ENCODE measurements at places on chromosomes 6 and 20.

- peak; percentile 66 for DNase-seq
These were observed 982 bp downstream of the HECA start for GRCh38 chr6:139135578-139136545.

- peak; percentile 56 for DNase-seq
These were observed 165.8 kb upstream of the CITED2 start for GRCh38 chr6:139540276-139540675.

DNA sequence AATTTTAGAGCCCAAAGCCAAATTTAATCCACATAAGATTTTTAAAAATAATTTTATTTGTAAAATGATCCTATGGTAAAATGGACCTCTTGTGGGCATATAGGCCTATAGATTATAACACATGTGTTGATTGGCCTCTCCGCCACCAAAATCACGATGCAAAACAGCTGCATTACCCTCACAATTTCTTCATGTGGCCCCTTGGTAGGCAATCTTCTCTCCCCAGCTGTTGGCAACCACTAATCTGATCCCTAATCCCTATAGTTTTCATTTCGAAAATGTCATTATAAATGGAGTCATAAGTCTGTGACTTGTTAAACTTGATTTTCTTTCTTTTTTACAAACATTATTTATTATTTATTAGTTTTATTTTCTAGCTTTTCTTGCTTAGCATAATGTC lies 263.9 kb upstream of the SULF2 start:
- no peak for DNase-seq

DNA sequence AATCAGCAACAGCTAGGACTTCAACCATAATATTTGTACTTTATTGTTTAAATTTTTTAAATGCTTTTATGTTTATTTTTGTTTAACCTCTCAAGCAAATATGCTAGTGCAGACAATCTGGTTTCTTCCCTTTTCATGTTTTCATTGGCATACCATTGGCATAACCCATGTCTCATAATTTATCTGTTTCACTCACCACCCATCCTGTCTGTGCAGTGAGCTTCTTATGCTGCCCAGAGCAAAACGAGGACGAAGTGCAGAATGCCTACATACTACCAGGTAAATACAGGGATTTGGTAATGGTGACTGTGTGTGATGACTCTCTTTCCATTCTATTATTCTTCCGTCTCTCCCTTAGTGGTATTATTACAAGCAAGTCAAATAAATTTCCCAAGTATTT lies 361.4 kb upstream of the KCNQ5 start:
- no peak for DNase-seq

DNA sequence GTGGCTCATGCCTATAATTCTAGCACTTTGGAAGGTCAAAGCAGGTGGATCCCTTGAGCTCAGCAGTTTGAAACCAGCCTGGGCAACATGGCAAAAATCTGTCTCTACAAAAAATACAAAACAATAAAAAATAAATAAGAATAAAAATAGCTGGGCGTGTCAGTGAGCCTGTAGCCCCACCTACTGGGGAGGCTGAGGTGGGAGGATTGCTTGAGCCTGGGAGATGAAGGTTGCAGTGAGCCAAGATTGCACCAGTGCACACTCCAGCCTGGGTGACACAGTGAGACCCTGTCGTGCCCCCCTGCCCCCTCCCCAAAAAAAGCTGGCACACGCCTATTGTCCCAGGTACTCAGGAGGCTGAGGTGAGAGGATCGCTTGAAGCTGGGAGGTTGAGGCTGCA lies 35.1 kb upstream of the SRPK1 start:
- DNase-seq: peak; percentile 10

GRCh38 chr20:39103305-39103704 lies 141.2 kb downstream of the DHX35 start:
- no peak for DNase-seq

DNA sequence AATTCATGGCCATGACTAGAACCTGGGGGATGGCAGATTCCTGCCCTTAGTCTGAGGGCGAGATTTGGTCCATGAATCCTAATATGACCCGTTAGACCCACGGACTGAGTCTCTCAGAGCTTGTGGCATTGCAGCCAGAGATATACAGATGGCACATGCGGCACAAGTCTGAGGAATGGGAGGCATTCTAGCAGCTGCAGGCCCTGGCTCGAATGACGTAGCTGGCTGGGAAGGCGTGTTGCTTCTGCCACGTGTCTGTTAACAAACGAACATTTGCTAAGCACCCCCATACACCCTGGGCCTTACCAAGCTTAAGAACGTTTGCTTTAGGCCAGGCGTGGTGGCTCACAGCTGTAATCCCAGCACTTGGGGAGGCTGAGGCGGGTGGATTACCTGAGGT lies 68.0 kb downstream of the CD164 start:
- DNase-seq: no peak

DNA sequence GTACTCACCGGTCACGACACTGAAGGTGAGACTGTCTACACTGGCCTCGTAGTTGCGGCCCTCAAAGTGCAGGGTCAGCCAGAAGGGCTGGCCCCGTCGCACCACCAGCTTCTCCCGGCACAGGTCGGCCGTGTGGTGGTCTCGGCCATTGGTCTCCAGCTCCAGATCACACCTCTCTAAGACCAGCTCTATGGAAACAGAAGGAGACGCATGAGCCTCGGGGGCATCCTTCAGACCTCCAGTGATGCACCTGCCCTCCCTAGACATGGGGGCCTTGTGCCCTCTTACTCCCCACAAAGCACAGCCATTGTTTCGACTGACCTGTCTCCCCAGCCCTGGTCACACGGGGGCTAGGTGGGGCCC lies 3.7 kb downstream of the TGM2 start:
- DNase-seq: no peak

DNA sequence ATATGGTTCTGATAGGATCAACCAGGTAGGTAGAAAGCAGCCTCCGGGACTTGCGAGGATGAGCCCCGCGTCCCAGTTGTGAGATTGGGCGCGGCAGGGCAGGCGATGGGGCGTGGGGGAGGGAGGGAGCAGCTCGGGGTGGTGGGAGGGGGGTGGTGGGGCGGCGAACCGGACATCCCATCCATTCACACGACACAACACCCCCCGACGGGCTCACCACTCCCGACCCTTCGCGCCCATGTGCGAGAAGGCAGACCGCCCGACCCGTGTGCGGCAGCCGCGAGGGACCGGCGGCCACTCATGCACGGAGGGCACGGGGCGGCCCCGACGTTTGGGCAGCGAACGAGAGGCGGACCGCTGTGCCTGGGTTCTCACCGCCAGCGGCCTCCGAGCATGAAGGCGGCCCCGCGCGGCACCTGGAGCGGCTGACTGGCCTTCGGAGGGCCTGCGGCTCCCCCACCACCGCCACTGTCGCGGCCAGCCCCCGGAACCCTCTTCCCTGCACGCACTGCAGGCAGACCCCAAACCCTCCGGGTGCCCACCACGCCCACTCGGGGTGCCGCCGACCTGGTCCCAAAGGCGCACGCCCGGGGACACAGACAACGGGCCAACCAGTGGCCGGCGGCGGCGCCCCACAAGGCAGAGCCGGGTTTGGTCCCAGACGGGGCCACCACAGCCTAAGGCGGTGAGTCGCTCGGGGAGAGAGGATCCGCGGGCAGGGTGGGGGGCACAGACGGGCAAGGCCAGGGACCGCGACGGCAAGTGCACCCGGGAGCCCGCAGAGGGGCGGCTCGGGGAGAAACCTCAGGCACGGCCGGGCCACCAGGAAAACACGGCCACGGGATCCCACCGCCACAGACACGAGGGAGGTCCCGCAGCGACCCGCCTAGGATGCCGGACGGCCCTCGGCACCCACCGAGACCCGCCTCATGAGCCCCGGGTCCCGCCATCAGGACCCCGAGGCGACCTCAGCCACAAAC lies 769.2 kb upstream of the DEFB115 start:
- DNase-seq: no peak

DNA sequence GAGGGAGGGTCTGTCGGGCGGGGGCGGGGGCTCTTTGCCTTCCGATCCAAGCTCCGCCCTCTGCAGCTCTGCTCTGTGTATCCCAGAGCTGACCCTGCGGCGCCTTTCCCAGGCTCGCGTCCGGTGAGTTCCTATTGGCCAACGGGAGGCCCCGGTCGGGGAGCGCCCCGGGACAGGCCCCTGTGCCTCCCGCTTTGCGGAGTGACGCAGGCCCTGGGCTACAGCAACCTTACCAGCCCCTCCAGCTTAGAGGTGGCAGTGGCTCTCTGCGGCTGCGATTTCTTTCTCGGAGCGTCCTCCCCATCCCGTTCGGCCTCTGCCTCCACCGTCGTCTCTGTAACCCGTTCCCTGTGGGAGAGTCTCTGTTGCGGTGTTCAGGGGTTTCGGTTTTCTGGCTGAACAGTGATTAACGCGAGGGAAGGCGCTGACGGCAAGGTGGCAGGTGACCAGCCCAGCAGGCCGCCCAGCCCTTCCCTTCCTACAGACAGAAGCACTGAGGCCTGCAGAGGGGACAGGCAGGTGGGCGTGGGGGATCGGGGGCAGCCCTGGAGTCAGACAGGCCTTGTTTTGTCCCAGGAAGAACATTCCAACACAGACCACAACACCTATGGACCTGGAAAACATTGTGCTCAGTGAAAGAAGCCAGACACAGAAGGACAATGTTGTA lies 18.1 kb upstream of the CEBPB start:
- no peak for DNase-seq

- no peak for DNase-seq
These were observed 47.6 kb downstream of the ZDHHC14 start for GRCh38 chr6:157428427-157429202.

DNA sequence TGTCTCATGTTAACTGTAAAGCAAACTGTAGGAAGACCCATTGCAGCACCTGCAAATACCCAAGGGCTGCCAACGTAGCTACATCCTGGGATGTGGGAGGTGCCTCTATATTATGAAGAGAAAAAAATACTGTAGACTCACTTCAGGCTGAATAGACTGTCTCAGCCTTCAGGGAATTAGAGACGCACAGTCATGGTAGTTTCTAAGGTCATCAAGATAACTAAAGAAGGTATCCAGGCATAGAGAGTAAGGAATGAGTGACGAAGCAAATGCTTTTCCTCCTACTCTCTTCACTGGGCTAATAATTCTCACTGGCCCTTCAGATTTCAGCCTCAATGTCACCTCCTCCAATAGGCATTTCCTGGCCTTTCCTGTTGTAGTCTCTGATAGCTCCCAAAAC lies 121.6 kb upstream of the ECI2 start:
- DNase-seq: no peak

DNA sequence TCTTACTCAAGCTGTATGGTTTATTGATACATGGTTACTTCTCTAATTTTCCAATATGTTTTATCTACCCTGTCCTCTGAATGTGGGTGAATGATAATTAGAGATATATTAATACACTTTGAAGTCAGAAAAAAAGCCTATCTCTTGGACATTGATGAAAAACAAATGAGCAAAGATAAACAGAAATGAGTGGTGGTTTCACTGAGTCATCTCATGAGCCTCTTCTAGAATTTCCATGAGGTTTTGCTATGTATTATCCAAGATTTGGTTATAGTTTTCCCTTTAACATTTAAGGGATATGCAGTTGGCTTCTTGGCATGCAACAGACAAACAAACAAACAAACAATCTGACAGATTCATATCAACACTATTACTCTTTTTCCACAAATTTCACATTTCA lies 586.8 kb downstream of the RFPL4B start:
- no peak for DNase-seq

DNA sequence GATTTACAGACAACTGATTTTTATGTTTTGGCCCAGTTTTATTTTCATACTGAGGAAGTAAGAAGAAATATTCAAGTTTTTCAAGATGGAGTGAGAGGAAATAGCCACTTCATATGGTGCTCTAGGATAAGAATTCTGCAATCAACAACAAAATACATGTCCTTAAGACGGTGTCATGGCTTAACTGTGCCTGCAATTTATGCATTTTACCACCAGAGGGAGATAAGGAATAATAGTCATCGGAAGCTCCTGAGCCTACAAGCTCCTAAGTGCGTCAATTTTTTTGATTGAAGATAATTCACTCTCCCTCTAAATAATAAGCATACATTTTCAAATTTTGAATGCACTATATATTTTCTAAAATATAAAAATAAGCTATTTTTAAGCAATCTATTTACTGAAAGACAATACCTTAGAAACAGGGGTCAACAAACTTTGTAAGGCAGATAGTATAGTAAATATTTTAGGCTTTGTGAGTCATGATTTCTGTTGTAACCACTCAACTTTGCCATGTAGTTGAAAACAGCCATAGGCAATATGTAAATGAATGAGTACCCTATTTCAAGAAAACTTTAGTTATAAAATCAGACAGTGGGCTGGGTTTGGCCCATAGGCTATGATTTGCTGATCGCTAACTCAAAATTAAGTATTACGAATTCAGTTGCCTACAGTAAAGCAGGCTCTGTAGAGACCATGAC lies 230.9 kb upstream of the DTNBP1 start:
- DNase-seq: peak; percentile 9

DNA sequence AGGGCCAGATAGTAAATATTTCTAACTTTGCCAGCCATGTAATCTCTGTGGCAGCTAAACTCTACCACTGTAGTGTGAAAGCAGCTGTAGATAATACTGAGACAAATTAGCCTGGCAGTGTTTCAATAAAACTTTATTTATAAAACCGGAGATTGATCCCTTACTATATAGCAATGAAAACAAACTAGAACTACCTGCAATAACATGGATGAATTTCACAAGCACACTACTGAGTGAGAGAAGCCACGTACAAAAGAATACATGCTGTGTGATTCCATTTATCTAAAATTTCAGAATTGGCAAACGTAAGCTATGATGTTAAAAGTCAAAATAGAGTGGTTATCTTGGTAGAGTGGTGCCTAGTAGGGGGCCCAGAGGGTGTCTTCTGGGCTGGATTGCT lies 198.7 kb upstream of the SGK1 start:
- DNase-seq: no peak

DNA sequence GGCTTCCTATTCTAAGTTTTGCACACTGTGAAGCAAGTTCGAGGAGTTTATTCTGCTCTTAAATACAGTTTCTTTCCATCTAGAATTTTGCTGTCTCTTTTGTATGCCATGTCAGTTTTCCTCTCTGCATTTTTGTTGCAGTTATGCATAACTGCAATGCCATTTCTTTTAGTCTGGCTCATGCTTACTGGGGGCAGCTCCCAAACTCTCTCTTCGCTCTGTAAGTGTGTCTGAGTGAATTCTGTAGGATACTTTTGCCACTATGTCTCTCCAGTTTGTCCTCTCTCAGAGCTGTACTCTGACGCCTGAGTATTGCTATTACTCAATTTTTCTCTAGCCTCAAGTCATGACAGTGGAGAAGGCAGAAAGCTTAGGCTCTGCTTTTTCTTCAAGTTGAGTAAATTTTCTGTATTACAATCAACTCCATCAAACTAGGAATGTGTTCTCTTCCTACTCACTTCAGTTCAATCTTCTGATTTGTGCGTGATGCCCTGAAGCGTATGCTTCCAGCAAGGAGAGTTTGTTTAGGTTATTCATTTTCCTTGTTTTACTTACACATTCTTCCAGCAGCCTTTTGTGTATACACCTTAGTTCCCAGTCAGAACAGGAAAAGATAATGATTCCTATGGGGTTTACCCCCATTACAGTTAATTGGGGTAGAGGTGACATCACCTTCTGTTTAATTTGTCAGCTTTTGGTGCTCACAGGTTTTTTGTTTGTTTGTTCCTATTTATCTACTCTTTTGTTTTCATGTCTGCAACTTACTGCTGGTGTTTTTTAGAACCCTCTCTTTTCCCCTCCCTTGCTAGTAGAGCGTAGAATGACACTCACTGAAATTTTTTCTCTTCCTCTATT lies 430.9 kb downstream of the BCKDHB start:
- no peak for DNase-seq

GRCh38 chr6:43884652-43885022 lies 114.6 kb downstream of the VEGFA start:
- DNase-seq: no peak

GRCh38 chr6:17219098-17219497 lies 62.1 kb upstream of the RBM24 start:
- DNase-seq: no peak

GRCh38 chr6:96234444-96234843 lies 218.7 kb downstream of the FUT9 start:
- no peak for DNase-seq
